ENCODE measurements at places on chromosomes 5 and 9.

- no peak for DNase-seq
These were observed 111.7 kb downstream of the DAB2IP start for GRCh38 chr9:121763131-121763530.

DNA sequence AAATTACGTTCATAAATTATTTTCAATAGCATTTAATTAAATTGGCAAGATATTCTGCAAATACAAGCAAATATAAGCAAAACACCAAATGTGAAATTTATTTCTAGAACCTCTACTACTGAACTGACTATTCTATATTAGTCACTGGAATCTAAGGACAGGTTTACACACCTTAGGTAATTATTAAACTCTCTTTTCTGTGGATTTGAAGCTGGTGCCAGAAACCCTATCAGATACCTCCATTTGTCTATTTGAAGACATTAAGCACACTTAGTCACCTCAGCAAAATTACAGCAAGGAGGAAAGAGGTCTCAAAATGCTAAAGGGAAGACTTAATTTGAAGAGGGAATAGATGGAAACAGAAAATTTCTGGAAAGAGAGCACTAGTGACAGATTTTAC is 83.4 kb downstream of the CPLANE1 start:
- no peak for DNase-seq

GRCh38 chr5:158100373-158100888 is 241.5 kb upstream of the CLINT1 start:
- DNase-seq: no peak

- no peak for DNase-seq
These were observed 575.2 kb upstream of the WWC1 start for GRCh38 chr5:167716126-167716775.

DNA sequence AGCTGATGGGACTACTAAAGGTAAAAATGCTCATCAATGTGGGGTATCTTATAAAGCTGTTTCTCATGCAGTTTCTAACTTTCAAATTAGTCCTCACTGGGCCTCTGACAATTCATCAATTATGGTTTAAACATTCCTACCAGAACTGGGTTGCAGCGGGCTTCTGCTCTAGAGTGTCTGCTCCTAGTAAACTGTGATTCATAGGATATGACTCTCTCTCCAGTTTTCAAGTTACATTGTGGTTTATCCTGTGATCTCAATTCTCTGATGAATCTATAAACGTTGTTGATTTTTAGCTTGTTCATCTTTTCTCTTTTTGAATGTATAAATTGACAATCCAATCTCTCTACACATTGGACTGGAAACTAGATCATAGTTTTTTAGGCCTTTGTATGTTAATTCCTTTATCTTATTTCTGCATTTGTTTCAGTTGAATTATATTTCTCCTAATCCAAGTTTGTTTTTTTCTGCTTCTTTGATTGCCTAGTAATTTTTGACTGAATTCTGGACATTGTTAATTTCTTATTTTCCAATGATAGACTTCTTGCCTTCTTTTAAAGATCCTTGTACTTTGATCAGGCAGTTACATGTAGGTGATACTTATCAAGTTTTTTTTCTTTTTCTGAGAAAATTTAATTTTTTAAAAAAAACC is 822.6 kb downstream of the TLE1 start:
- DNase-seq: no peak

DNA sequence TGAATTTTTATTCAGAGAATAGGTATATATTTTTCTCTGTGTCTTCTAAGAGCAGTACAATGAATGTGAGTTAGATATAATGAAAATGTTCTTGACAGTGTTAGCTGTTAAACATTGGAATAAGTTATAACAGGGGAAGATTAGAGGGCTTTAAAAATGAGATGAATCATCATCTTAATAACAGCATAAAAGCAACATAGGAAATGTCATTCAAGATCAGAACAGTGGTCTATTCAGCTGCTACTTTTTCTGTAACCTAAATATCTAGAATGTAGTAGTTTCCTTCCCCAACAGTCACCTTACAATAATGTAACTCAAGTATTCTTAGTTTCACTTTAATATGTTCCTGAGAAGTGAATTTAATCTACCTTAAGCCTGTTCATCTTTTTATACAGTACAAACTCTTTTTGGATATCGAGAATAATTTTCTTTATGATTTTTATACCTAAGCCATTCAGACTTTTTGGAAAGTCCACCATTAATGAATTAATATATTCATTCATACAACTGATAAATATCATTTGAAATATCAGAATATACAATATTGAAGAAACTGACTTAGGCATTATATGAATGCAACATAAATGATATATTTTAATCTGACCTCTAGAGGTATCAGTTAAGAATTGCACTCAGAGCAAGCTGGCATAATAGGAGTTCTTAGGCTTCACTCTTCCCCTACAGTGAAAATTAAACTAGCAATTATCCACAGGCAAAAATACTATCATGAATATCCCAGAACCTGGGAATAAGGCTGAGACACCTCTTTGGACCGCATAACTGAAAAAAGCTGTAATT is 66.1 kb upstream of the EDIL3 start:
- DNase-seq: no peak

DNA sequence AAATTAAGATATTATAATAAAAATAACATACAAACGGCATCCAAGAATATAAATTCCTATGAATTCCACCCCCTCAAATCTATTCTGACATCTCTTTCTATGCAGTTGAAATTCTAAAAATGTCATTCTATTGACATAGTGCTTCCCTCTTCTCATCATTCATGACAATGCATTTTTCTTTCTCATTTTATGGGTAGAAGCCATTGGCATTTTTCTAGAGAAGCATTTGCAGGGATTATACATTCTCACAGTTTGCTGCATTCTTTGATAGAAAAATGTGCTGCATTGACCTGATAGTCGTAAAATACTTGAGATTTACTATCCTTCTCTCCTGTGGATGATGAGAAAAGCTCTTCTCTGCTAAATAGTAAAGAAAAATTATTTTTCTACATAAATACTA is 760.9 kb upstream of the ACO1 start:
- no peak for DNase-seq

DNA sequence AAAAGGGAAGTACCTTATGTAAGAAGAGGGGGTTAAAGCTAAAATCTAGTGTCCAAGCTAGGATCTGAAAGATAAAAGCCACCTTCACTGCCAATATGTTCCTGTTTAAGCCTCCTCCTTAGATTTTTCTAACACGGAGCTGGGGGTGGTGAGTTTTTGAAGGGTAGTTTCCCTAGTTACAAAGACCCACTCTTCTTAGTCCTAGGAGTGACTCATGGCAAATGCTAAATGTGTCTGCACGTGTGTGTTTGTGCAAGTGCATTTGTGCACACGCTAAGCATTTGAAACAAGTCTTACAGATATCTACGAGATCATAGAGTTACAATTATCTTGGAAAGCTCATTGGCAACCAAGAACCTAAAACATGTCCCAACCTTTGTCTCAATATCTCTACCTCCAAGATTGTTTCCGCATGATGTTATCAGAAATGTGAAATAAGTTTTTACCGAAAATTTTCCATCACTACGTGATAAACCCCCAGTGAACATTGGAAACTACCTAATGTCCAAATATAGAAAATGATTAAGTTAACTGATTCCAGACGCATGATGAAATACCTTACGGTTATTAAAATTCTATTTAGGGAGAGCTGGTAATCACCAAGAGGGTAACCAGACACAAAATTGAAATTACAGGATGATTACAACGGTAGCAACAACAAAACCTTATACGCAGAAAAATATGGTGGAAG is 78.0 kb upstream of the HRH2 start:
- no peak for DNase-seq

GRCh38 chr9:23563517-23563916 is 262.5 kb downstream of the ELAVL2 start:
- no peak for DNase-seq

GRCh38 chr9:785997-786396 is 55.5 kb upstream of the DMRT1 start:
- no peak for DNase-seq

DNA sequence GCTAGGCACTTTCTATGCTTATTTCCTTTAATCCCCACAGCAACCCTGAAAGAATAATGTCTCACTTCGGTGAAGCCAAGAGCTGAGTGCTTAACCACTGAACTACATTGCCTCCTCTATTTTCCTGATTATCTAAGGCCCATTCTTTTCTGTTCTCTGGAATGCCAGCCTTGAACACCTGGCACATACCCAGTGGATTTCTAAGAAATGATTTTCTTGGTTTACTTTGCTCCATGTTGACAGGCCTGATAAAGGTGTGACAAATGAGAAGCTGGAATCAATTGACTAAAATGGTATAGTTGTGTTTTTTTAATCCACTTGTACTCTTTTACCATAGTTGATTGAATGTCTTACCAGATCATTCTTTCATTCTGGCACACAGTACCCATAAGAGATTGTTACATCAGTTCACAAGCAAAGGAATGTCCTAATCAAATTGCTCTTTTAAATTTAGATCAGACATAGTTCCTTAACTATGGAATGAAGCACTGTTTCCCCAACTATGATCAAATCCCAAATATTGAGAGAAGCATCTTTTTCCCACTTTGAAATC is 9.0 kb upstream of the ENC1 start:
- DNase-seq: no peak

DNA sequence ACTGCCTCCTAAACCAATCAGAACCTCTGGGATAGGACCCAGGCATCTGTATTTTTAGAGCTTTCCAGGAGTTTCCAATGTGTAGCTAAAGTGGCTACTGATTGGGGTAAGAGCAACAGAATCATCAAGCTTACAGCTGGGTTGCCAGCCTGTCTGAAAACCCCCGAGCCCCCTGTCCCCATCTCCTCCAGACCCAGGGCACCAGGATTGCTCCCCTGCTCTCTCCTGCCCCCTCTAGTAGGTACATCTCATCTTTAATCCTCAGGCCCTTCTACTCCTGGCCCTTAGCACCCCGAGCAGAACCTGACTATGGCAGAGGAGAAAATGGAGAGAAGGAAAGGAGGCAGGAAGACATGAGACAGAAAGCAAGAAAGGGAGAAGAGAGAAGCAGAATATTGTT is 204.9 kb downstream of the GABBR2 start:
- no peak for DNase-seq

DNA sequence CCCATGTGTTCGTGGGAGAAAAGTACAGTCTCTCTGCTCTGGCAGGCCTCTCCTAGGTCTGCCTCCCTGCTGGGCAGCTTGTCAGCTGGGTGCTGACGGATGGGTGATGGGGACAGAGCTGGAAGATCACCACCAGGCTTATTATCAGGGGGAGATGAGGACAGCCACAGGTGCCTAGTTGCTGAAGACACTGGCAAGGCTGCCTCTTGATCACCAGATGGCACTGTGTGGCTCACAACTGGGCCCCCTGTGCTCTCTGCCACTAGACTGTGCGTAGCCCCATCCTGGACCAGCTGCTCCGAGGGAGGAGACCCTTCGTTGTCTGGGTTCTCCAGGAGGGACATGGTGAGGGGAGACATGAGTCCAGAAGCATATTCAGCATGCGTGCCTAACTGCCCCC is 73.0 kb downstream of the KIF24 start:
- DNase-seq: no peak

GRCh38 chr5:148364343-148364742 is 19.4 kb upstream of the FBXO38 start:
- no peak for DNase-seq

GRCh38 chr5:73801686-73802085 is 175.7 kb downstream of the ARHGEF28 start:
- DNase-seq: no peak

DNA sequence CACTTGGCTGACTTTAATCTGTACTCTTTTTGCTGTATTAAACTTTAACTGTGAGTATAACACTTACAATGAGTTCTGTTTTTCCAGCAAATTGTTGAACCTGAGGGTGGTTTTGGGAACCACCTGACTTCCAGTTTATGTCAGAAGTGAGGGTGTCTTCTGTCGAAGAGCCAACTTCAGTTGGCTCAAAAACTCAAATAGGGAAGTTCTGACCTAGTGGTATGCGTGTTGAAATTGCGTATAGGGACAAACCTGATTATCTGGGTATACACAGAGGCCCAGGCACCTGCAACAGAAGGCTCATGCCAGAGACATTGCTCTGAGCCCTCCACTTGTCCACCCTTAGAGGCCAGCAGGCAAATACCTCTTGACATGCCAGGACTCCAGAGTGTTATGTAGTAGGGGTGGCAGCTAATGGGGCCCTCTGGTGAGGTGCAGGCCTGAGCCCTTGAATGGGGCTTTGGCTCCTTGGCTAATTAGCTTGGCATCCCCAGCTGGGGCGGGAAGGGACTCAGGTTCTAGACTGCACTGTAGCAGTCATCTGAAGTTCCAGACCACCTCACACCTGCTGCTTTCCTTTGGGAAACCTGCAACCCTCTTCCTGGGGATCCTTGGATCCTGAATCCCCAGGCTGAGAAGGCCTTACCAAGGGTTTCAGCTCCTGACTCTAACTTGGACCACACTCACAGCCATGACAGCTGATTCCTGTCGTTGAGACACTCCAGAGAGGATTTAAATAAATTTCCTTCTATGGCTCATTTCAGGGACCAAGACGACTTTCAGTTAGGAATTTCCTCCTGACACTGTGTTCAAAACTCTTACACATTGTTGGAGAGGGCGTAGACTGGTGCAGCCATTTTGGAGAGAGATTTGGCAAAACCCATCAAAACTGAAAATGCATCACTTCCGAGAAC is 189.6 kb downstream of the HSPA4 start:
- DNase-seq: no peak

GRCh38 chr5:128681096-128681495 is 143.1 kb upstream of the FBN2 start:
- DNase-seq: no peak

- DNase-seq: no peak
These were observed 632.9 kb upstream of the TLE4 start for GRCh38 chr9:78938821-78939220.

DNA sequence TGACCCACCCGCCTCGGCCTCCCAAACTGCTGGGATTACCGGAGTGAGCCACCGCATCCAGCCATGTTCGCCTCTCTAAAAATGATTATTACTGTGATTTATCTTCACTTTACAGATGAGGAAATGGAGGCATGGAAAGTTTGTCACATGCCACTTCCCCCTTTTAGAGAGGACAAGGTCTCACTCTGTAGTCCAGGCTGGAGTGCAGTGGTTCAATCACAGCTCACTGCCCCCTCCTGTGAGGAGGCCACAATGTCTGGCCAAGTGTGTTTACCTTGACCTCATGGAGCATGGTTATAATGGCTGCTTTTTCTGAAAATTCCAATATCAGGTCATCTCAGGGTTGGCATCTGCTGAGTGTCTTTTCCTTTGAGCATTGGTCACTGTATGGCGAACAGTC is 6.7 kb downstream of the PRRT1B start:
- DNase-seq: no peak

GRCh38 chr9:79572032-79572607 is 355 bp downstream of the TLE4 start:
- DNase-seq: no peak

DNA sequence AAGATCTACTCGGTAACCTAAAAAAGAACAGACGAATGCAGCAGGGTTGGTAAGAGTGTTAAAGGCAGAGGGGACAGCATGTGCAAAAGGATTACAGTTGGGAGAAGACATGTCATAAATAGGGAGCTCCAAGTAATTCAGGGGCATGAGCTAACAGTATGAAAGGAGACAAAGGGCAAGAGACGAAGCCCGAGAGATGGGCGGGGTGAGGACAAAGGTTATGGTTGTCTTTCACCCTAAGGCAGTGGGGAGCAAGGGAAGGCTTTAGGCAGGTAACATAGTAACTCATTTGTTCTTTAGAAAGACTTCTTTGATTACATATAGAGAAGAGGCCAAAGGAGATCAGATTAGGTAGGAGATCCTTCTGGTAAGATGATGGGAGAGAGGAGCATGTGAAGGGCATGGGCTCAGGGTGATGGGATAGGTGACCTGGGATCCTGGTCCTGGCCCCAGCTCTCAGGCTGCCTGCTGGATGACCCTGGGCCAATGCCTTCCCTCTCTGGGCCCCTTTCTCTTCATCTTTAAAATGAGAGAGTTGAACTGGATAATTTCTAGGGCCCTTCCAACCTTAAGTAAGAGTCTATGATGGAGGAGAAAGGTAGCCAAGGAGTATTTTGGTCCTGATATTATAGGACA is 19.5 kb downstream of the MORN5 start:
- DNase-seq: no peak
